ENCODE measurements at places on chromosomes 5 and 9. TPM values are rescaled to one million over a fixed set of nuclear protein-coding genes. Genes with fewer than 3 reads are reported as not detected.

DNA sequence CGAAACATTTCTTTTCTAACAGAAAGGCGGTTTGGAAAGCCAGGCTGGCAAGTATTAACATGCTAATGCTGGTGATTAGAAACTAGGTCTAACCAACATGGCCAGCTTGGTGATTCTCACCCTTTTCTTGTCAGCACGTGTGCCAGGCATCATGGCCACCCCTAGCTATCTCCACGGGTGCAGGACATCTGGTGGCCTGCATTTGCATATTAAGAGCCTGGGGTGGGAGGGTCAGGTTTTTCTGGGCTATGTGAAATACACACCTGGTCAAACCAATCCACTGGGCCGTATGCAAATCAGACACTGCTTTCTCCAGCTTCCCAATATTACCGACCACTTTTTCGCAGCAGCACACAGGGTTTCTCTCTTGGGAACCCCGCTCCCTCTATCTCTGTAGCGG, 612.1 kb downstream of the PTPRD start:
- DNase-seq = no peak

DNA sequence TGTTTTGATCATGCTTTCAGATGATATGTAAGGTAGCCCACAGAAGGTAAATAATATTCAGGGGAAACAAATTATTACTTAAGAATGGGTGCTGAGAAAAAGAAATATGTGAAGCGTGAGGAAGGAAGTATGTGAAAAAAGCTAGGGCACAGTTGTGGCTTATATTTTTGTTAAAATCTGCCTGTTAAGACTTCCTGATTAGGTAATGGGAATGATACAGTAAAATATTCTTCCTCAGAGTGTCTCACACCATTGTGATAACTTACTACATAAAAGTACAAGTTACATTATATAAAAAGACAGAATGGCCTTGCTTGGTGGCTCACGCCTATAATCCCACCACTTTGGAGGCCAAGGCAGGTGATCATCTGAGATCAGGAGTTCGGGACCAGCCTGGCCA, 18.7 kb upstream of the PARP8 start:
- DNase-seq = no peak

DNA sequence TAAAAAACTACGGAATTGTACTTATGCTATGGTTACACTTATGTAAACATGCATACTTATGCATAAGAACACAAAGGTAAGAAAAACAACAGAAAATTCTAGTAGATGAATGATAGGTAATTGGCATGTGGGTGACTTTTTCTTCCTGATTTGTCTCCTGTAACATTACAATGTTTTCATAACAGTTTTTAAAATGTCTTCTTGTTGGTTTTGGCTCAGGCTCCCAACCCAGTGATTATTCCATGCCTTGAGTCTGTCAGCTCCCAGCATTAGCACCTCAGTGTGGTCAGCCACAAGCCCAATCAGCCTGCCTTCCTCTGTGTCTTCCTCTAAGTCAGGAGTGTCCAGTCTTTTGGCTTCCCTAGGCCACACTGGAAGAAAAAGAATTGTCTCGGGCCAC, 7.9 kb upstream of the FOXE1 start:
- no peak for DNase-seq

GRCh38 chr5:178244576-178244975, 12.0 kb upstream of the PHYKPL start:
- no peak for DNase-seq

- peak; percentile 26 for DNase-seq
Measured at GRCh38 chr9:78296201-78296892, 578 bp upstream of the PSAT1 start.

DNA sequence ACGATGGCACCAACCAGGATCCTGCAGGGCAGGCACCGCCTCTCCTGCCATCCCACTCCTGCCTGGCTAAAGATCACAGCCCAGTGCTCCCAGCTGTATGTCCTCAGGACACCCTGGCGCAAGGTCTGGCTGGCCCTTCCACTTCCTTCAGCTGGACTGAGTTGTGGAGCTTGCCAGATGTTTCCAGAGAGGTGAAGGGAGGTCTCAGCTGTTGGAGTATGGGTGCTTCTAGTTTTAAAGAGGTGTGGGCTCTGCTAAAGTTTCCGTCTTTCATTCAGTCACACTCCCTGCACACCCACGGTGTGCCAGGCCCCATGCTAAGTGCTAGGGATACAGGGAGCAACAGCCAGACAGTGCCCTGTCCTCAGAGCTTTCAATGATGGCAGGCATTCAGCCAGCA, 34.1 kb downstream of the C5orf15 start:
- no peak for DNase-seq

GRCh38 chr5:68529581-68529980, 314.0 kb downstream of the PIK3R1 start:
- DNase-seq = no peak

GRCh38 chr9:98108531-98109031, 10.4 kb downstream of the TRIM14 start:
- DNase-seq = no peak

GRCh38 chr5:67014957-67015400, 181.6 kb downstream of the CD180 start:
- DNase-seq = no peak

GRCh38 chr9:97737429-97737828, 40.3 kb upstream of the XPA start:
- no peak for DNase-seq

DNA sequence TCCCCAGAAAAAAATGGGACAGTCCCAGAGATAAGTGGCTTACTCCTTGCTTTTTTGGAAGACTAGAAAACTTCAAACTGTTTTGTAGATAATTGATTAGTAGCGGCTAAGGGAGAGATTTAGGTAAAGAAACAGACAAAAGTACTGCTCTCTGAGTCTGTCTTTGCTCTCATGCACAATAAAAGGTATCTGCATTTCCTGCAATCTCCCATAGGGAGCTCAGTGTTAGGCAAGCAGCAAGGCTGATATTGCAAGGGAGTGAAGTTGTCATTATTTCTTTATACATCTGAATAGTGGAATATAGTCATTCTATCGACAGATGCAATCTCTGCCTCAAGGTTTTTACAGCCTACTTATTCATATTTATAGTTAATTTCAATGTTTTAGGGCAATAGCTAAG, 54.9 kb upstream of the CAMK4 start:
- DNase-seq = no peak

DNA sequence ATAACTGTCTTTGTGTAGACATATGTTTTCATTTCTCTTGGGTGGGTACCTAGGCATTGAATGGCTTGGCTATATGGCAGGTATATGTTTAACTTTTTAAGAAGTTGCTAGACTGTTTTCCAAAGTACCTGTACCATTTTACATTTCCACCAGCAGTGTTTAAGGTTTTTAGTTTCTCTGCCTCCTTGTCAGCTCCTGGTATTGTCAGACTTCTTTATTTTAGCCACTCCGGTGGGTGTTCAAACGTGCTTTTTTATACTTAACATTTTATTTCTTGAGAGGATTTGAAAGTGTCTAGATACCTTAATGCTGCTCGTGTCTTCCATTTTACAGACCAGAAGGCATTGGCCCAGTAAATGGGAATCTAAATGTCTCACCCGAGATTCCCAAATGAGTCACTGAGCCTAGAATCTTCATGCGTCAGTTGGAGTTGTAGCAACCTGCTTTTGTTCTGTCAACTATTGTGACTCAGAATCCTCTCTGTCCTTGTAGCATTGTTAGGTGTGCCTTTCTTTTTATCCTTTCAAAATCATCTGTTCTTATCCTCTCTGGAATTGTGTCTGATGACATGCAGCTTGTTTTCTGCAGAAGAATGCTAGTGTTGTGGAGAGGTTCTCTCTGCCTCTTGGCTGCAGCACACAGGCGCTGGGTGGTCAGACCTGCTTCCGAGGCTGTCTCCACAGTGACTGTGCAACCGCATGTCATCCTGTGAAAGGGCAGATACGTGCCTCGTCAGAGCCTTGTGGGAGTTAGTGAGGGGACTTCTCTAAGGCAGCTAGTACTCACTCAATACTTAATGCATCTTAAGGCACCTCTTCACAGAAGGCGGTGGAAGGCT, 291.8 kb downstream of the AOPEP start:
- no peak for DNase-seq

DNA sequence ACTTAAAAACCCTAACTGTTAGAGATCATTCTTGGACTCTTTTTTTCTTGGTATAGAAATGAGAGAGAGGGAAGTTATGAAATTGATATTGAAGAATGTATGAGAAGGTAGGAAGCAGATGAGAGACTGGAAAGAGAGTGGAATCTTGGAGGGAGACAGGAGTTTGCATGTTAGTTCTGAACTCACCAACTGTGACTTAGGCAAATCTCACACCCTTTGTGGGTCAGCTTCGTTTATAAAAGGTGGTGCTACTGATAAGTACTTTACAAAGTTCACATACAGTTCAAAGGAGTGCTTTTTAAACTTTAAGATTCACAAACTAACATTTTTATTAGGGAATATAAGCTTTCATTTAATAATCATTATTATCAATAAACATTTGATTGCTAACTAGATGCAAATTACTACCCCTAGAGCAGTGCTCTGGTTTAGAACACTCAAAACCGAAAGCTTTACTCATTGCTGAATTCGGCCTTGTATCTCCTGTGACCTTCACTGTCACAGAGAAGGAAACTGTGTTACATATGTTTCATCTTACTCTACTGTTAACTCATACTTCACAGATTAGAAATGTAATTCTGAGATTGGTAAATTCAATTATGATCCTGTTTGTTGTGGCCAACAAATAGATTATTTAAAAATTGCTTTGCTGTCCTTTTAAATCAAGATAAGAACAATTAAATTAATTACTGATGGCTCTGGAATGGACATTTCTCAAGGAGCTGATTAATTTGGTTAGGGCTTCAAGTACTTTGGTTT, 143.2 kb downstream of the RMI1 start:
- no peak for DNase-seq

- DNase-seq = no peak
Measured at GRCh38 chr5:125341436-125341835, 595.0 kb upstream of the ZNF608 start.

DNA sequence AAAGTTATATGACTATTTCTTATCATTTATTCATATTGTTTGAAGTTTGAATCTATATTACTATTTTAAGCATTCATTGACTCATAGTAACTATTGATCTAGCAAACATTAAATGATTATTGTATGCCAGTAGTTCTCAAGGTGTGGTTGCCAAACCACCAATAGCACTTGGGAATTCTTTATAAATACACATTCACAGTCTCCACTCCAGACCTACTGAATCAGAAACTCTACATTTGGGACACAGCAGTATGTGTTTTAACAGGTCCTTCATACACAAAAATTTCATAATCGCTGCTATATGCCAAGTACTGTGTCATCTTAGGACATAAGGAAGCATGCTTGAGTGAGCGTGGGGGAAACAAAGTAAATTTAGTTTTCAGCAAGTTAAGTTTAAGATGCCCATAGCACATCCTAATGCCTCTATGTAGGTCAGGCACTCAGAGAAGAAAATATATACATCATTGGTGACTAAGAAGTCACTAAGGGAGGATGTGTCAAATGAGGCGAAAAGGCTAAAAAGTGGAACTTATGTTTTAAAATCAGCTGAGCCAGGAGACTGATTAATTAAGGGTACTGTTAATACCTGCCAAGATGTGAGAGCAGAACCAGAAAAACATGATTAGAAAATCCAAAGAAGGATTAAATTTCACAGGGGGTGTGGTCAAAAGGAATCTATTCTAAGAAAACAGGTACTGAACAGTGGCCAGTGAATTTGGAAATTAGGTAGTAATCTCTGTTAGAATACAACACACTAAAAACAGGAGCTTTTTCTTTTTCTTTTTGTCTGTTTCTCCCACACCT, 340.8 kb downstream of the HCN1 start:
- DNase-seq = no peak

- DNase-seq = peak; percentile 89
Measured at GRCh38 chr9:95127249-95128176, 190.0 kb downstream of the FANCC start.

DNA sequence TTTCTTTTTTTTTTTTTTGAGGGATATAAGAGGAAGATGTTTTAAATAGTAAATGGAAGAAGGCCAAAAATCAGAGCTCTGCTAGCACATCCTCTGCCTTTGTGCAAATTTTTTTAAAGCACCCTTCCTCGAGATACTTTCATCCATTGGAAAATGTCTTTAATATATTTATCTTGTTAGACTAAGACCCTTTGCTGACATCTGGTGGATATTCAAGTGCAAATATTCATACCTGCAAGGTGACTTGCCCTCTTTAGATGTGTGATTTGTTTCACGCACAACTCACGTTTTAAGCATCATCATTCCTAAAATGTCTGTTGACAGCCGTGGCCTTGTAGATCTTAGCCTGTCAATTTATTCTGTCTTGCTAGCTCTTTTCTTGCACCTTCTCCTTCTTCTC, 258.5 kb downstream of the AGTPBP1 start:
- no peak for DNase-seq

- DNase-seq = no peak
Measured at GRCh38 chr9:136997830-136998234, 1.5 kb upstream of the CLIC3 start.

DNA sequence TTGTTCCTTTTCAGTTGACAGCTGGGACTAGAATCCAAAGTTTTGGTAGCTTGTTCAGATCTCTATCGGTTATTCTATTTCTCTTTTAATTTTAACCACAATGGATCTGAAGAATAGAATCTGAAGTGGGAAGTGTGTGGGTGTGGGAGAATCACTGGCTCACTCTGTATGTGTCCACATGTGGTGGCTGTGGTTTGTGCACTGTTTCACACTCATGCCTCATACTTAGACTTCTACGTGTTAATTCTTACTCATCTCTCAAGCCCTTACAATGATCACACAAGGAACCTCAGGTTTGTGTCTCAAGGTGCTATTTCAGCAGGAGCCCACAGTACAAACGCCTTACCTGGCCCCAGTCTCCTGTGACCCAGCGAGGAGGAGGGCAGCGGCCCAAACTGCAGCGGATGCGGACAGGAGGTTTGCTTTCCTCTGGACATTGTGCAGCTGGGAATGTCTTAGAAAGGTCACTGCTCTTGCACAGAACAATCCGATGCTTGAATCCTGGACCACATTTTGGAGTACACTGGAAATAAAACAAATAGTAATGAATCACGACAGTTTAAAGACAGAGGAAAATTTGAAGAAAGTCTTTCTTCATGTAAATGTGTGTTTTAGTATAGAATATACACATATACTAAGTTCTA, 309.1 kb downstream of the ADAMTS6 start:
- DNase-seq = no peak

Gene ANKDD1B
- 0.20 TPM for total RNA-seq

Gene CACNA1B
- 3.1 TPM for total RNA-seq

Gene SLC1A1
- total RNA-seq = 0.89 TPM

Gene PCDHB10
- 5.5 TPM for total RNA-seq

Gene SLC34A3
- not detected for total RNA-seq

Gene ZNF462
- total RNA-seq = 195 TPM

Gene DNAJB5
- total RNA-seq = 27.1 TPM

Gene DRD1
- not detected for total RNA-seq

Gene TNC
- total RNA-seq = 0.30 TPM

Gene NIM1K
- total RNA-seq = 0.23 TPM
